ENCODE measurements at places on chromosomes 1 and 21.
A peak's percentile ranks its signal among the peaks of the same experiment; 100 is the strongest.

DNA sequence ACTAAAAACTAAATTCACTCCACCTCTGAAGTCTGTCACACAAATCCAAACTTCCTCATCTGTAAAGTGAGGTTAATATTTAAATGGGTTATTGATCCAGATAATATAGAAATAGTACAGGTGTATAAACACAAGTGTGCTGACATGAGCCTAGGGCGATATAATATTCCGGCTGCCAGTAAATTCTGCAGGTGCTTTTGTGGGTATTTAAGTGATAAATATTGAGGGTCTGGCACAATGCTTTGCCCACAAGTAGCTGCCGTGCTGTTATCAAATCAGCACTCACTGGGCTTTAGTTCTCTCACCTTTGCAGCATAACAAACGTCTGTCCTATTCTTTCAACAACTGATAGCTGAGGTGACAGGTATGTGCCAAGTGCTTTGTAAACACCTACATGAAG, 7.6 kb downstream of the PABPC4 start:
- DNase-seq: no peak

- peak; percentile 83 for DNase-seq
Measured at GRCh38 chr1:8821084-8821483, 3.6 kb upstream of the RERE start.

DNA sequence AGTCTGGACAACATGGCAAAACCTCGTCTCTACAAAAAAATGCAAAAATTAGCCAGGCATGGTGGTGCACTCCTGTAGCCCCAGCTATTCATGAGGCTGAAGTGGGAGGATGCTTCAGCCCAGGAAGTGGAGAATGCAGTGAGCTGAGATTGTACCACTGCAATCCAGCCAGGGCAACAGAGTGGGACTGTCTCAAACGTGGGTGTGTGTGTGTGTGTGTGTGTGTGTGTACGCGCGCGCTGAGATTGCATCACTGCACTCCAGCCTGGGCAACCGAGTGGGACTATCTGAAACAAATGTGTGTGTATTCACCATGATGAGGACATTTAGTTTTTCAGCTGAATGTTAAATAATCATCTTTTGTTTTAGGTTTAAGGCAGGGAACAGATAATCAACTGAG, 21.1 kb downstream of the USP1 start:
- DNase-seq: no peak

DNA sequence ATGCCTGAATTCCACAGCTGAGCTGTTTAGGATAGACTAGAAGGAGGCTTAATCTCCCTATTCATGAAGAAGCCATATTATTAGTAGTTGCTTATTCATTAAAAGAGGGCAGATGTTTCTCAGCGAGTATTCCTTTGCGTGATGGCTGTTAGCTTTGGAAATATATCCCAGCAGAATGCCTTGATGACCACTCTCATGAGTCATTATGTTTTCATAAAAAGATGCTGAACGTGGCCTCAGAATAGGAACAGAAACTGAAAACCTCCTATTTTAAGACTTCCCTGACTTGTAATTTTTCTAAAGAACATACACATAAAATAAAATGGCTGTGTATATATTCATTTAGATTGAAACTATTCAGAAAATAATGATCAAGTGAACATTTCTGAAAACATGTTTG, 9.6 kb upstream of the PLA2G4A start:
- DNase-seq: no peak

DNA sequence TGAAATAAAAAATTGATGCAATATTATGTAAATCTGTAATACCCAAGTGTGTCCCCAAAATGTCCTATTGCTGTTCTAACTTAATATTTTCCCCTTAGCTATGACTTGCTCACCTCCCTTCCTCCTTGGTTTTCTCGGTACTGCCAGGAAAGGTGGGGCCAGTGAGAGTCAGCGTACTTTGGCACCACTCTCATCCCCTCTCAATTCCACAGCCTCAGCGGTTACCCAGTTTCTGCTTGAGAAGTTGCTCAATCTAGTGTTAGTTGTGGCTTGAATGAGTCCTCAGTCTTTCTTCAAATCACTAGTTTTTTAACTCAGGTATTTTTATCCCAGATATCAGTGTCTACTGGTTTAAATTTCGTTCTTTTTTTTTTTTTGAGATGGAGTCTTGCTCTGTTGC, 32.3 kb downstream of the BCAS2 start:
- no peak for DNase-seq

- peak; percentile 67 for DNase-seq
Measured at GRCh38 chr1:119136401-119136800, 4.1 kb downstream of the WARS2 start.

- peak; percentile 42 for DNase-seq
Measured at GRCh38 chr1:161069731-161070270, at the start of gene ARHGAP30. TSS of gene ARHGAP30 (minus strand) at chr1:161069891. CDS start at chr1:161069624, 267 bp downstream.

- no peak for DNase-seq
Measured at GRCh38 chr1:180934563-180934962, 21.9 kb downstream of the KIAA1614 start.

GRCh38 chr21:44272284-44272858, 10.7 kb upstream of the DNMT3L start:
- no peak for DNase-seq

DNA sequence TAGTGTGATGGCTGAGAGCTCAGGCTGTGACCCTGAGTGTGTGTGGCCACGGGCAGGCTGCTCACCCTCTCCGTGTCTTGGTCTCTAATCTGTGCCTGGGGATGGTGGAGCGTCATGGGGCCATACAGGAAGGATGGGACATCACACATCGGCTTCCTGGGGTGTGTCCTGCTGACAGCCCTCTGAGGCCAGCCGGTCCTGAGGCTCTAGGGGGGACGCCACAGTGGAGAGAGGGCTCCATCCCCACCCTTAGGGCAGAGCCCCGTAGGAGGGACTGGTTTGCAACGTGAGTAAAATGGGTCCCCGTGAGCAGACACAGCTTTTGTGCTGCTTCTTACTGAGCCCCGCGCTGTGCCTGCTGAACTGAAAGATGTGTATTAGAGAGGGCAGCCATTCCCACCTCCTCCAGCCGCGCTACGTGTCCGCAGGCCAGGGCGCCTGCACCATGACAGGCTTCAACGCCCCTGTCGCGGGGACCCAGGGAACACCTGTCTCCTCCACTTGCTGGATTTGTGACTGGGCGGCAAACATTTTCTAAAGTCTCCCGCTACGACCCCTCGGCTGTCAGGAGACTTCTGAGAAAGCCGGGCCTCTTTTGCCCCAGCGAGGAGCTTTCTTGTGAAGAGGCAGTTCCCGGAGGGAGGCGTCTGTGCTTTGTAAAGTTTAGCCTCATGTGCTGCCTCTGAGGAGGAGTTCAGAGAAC, 8.1 kb downstream of the COL18A1 start:
- no peak for DNase-seq

- DNase-seq: no peak
Measured at GRCh38 chr1:226558036-226558650, 9.6 kb downstream of the STUM start.

- DNase-seq: peak; percentile 4
Measured at GRCh38 chr1:170885551-170885950, 49.8 kb upstream of the MROH9 start.

DNA sequence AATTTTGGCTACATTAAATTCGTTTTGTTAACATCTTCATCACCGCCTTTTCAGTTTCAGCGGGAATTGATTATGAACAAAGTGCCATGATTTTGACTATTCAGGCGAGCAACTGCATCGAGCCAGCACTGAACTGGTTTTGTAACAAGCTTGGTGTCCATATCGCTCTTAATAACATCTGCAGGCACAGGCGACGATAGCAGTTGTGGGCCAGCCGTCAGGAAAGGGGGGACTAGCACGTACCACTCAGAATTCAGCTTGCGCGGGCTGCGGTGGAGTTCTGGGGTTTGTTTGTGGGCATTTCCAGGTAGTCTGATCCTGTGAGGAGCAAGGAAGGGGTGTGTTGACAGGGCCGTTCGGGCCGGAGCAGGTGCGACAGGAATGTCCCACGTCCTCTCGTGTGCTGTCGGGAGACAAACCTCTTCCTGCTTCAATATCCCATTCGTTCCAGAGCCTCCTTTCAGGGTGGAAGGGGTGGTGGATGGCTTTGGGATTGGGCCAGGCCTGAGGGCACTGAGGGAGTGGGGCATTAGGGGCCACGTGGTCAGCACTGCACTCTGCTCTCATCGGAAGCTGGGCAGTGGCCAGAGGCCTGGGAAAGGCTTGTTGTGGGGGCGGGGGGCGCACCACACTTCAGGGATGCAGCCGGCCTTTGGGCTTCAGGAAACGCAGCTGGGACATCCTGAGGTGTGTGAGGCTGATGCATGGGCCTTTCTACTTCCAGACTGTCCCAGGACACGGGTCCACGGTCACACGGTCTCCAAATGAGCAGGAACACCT, 39.1 kb downstream of the SKI start:
- DNase-seq: no peak

- DNase-seq: no peak
Measured at GRCh38 chr1:192575499-192576189, at the start of gene RGS1. TSS of gene RGS1 (plus strand) at chr1:192575773. CDS start at chr1:192575793, 20 bp downstream.

DNA sequence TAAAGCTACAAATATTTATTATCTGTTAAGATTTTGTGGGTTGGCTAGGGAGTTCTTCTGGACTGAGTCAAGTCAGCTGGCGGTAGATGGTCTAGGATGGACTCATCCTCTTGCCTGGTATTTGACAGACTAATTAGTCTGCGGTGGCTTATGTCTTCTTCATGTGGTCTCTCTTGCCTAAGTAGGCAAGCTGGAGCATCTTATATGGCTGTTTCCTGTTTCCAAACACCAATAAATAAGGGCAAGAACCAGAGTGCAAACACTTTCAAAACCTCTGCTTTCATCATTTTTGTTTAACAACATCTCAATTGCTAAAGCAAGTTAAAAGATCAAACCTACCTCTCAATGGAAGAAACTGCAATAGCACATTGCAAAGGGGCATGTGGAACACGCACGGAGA, 484.8 kb downstream of the PTPRC start:
- DNase-seq: no peak

DNA sequence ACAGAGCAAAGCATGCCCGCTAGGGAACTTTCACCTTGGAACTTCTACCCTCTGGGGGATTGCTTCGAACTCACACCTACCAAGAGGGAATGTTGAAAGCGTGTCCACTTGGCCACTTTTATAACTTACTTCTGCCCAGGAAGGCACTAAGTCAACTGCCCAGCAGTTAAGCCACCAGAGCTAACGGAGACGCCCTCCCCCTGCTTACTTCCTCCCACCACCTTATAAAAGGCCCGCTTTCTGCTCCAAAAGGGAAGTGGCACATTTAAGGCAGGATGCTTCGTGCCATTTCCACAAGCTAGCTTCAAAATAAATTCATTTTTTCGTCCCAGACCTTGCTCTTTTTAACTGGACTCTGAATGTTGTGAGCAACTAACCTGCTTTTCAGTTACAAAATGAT, 3.2 kb upstream of the AK2 start:
- DNase-seq: no peak

- no peak for DNase-seq
Measured at GRCh38 chr1:44854970-44855369, 11.9 kb upstream of the PTCH2 start.

DNA sequence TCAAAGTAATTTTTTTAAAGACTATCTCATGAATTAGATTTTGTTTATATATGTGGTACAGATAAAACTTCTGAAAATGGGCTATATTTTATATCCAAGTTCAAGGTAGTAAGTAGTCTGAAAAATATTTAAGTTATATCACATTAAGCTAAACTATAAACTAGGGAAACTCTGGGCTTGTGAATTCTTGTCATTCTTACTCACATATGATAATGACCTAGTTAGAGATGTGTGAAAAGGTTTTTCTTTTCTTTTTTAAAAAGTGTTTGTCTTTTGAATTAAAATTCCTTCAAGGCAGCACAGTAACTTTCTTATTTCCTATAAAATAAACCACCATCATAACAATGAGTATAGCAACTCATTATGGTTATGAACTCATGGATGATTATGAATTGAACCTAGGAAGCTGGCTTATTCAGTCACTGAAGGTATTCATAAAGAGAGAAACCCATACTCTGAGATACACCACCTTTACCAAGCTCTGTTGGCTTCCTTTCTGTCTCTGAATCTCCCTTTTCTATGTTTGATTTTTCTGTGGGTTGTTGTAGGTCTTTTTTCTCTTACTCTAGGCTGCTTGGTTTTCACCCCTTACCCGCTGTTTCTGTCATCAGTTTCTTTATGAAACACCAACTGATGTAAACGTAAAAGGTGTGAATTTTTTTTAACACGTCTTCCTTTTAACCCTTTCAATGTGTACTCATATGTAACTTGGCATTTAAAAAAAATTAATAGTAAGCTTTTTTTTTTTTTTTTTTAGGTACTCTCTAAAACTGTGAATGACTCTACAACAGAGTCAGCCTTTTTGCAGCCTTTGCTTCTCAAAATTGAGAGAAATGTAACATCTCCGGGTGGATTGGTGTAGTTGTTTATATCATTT, 25.2 kb downstream of the IL12RB2 start:
- DNase-seq: peak; percentile 23

All from mesendoderm (in vitro differentiated cells).